Progenitor cell of endocrine pancreas (in vitro differentiated cells): ENCODE measurements at places on chromosomes 7 and 10. TPM values are rescaled to one million over a fixed set of nuclear protein-coding genes. Genes with fewer than 3 reads are reported as not detected.

DNA sequence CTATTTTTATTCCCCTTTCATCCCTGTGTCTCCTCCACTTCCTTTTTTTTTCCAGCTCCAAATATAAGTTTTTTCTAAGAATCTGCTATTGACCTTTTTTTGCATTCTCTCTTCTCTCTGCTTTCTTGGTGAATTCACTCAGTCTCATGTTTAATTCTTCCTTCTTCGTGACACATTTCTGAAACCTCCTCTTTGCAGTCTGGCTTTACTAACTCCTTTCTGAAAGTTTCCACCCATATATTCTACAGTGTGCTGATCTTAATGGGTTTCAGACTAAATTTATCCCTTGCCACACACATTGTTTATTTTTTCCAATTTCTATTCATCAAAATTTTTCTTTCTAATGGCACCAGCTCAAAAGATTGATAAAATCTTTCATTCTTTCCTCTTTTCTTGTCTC is 47.8 kb upstream of the CALD1 start:
- DNase-seq, result no peak

DNA sequence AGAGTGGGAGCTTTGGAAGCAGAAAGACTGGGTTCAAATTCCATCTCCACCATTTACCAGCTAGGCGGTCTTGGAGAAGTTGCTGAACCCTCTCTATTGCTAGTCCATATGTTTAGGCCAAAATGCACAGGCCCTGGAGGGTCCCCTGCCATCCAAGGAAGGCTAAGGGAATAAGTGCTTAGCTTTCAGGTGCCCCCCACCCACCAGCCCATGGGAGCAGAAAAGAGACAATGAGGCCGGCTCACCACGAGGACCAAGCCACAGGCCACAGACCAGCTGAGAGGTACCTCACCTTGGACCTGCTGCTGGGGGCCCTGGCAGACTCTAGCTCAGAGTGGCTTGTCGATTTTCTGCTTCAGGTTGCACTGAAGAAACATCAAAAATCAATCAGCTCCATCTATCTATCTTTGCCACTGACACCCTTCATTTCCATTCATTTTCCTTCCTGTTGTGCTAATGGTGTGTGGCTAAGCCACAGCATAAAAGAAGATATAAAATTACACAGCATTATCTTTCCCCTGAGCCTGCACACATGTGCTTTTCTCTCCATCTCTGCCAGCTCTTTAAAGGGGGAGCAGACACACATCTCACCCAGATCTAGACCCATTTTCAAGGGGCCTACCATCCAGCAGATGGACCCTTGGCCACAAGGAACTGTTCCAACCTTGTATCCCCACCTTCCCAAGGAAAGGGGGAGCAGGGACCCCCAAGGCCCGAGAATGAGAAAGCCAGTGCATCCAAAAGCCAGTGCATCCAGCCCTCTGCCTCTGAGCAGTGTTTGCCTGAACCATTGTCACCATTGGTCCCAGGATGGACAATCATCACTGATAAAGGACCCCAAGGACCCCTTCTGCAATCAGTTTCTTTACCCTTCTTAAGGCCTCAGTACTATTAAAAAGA is 65.4 kb downstream of the GRID1 start:
- no peak for DNase-seq

Gene EZH2
- total RNA-seq, result 56.6 and 57.6 TPM in 2 replicates

- no peak for DNase-seq
Measured at GRCh38 chr10:108424656-108425055, 1260.2 kb upstream of the SORCS1 start.

DNA sequence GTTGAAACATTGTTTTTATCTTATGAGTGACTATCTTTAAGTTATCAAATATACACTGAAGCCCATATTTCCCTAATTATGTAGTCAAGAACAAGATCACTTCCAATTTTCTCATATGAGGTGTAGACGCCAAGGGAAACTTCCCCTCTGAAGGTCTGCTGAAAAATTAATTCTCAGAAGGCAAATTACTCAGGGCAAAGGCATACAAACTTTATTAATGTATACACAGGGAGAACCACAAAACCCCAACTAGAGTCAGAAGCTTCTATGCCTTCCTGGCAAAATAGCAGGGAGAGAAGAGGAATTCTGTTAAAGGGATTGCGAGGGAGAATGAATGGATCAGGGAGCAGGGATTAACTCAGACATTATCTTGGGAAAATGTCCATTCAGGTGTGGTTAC is 83.4 kb downstream of the DOCK4 start:
- no peak for DNase-seq

- DNase-seq, result no peak
Measured at GRCh38 chr10:95260909-95261552, 29.8 kb downstream of the PDLIM1 start.

DNA sequence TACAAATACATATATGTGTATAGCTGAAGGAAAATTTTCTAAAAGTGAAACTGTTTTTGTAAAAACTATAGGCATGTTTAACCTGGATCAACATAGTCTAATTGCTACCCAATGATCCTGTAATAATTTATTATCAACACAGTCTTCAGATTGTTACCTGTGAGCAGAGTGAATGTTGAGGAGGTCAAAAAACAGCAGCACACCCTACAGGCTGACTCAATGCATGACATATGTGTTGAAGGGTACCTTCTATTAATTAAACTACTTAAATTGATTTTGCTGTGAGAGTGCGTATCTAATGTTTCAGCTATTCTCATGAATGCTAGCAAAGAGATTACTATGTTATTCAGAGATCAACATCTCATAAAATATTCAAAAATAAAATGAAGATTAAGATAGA is 411.4 kb downstream of the TNS3 start:
- no peak for DNase-seq

DNA sequence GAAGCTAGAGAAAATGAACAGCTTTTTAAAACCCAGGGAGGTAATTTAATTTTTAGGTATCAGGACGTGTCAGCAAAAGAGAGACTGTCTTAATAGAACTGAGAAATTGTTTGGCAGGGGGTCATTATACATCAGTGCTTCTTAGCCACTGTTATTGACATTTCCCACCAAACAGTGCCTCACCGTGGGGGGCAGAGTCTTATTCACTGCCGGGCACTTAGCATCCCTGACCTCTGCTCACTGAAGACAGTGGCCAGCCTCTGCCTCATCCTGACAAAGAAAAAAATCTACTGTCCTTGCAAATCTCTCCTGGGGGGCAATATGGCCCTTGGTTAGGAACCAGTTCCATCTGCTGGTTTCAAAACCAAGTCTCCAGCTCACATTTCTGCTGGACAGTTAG is 14.2 kb upstream of the MKI67 start:
- no peak for DNase-seq

Gene PIK3AP1
- total RNA-seq, result 40.0 TPM in 2 replicates

DNA sequence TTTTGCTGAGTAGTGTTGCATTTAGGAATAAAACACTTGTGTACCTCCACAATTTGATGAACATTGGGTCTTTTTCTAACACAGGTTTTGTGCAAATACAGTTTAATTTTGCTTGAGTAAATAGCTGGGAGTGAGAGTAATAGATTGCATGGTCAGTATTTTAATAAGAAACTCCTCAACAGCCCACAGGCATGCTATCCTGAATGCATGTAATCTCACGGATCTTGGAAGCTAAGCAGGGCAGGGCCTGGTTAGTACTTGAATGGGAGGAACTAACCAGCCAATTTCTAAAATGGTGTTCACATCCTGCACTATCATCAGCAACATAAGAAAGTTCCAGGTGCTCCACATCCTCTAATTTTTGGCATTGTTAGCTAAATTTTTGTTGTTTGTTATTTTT is 685.4 kb upstream of the MBL2 start:
- no peak for DNase-seq

GRCh38 chr10:21488246-21488956 is 37.1 kb downstream of the SKIDA1 start:
- no peak for DNase-seq

DNA sequence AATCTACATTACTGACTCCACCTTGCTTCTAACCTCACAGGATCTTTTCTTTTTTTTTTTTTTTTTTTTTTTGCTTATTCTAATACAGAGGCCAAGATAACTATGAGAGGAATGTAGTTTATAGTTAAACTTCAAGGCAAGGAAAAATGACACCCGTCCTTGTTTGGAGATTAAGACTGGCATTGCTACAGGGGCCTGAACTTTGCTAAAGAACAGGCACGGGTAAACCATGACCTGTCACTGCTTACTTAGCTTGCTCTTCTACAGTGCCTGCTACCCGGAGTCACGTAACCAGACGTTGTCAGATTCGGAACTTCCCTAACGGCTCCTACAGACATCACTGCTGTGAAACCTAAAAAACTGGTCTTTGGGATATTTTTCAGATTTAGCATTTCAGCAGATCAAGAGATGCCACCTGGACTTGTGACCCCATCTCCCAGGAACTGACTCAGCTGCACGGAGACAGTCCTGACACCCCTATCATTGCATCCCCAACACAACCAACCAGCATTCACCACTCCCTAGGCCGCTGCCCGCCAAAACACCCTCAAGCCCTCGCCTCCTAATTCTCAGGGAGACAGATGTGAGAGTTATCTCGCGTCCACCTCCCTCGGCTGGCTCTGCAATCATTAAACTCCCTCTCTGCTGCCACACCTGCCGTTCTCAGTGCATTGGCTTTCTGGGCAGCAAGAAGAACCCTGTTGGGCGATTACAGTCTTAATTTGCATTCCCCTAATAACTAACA is 27.5 kb downstream of the MAD1L1 start:
- DNase-seq, result no peak

DNA sequence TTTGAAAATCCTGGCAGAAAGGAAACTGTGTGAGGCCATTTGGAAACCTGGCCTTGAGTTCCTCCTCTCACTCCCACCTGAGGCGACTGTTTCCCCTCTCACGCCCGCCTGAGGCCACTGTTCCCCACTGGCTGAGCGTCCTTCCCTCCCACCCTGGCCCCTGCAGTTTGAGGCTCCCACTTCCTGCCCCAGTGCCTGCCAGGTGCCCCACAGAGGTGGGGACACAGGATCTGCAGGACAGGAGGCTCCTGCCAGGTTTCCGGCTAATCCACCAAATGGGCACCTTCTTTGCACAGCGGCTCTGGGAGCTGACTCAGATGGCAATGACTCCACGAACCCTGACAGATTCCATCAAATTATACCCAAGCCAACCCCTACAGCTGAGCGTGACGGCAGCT is 24.3 kb upstream of the LARP4B start:
- no peak for DNase-seq

GRCh38 chr7:51067757-51068156 is 248.9 kb downstream of the COBL start:
- DNase-seq, result peak; percentile 49

- no peak for DNase-seq
Measured at GRCh38 chr10:17780727-17781126, 28.4 kb upstream of the MRC1 start.

DNA sequence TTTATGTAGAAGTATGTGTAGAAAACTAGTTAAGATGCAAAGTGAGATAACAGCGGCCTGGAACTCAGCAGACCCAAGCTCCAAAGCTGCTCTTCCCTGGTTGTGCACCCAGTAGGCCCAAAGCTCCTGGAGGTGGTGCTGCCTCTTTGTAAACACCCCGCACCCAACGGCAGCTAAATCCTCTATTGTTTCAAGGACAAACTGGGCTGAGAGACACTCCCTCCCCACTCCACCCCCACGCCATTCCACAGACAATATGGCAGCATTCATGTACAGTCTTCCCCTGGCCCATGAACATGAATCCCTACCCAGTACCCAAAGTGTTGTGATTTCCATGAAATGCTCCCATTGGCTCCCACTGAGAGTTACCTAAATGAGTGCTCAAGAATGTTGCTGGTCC is 73.5 kb downstream of the VOPP1 start:
- DNase-seq, result no peak

Gene PODXL
- 21.2 and 27.0 TPM in 2 replicates for total RNA-seq

DNA sequence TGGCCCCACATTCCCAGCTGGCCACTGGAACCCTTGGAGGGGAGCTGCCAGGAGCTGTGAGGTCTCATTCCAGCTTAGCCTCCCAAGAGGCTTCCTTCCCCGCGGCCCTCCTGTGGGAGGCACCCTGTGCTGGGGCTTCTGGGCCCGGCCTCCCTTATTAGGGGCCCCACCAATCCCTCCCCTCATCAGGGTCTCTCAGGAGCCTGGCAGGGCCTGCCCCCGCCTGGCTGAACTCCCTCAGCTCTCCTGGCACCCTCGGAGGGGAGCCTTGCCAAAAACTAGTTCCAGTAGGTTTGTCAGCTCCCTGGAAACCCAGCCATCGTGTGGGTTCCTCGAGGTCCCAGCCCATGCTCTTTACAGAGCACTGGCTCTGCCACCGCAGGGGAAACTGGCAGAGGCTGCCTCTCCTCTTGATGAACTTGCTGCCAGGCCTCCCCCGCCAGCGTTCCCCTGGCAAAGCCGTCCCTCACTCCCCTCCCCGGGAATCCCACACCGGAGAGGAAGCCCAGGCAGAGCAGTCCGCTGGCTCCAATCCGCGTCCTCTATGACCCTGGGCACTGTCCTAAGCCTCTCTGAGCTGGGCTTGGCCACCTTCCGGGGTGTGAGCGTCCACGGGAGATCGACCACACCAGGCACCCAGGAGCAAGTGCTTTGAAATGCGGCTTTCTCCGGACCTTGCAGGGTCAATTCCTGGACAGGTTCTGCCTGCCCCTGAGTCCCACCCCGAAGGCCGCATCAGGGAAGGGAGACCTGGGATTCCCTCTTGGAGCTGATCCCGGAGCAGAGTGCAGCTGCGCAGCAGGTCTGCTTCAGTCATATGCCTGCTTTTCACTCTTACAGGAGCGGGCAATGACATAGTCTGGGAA is 139.8 kb downstream of the ARHGAP22 start:
- no peak for DNase-seq

DNA sequence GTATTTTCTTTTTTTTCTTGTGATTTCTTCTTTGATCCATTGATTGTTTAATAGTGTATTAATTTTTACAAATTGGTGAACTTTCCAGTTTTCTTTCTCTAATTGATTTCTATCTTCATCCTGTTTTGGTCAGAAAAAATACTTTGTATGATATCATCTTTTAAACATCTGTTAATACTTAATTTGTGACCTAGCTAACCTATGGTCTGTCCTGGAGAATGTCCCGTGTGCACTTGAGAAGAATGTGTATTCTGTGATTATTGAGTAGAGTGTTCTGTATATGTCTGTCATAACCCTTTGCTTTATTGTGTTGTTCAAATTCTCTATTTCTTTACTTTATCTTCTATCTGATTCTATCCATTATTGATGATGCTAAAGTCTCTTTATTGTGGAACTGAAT is 65.8 kb upstream of the ZEB1 start:
- no peak for DNase-seq

Gene VPS50
- 25.9 and 29.9 TPM in 2 replicates for total RNA-seq

DNA sequence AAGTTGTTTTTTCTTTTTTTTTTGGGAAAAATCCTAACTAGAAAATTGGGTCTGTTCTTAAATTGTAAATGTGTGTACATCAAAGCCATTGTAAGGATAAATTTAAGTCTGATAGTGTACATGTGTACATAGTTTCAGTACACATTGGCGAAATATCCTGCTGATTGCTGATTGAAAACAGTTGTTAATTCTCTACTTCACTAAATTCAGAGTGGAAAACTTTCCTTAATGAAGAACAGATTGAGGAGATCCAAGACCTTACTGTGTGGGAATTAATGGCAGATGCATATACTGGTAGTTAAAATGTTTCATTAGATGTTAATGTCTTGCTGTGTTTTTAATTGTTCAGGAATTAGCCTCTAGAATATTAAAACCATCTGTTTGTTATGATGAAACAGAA is 506.0 kb downstream of the AUTS2 start:
- no peak for DNase-seq
